ENCODE measurements at places on chromosomes 3 and 15. TPM values are rescaled to one million over a fixed set of nuclear protein-coding genes. Genes with fewer than 3 reads are reported as not detected.

DNA sequence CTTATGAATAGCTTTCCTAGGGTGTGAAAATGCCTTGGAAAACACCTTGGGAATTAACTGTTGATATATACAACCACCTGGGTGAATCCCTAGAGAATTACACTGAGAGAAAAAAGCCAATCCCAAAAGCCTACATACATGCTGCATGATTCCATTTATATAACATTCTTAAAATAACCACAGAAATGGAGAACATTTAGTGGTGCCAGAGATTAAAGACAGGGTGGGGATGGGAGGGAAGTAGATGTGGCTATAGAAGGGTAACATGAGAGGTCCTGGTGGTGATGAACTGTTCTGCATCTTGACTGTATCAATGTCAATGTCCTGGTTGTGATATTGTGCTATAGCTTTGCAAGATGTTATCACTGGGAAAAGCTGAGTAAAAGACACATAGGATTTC, 291.0 kb downstream of the CLSTN2 start:
- no peaks in the 10 kb centered on the region for H3K36me3 ChIP-seq
- peaks cover 24% of the 10 kb centered on the region for H3K27me3 ChIP-seq
- H3K27ac ChIP-seq: no peak overlapping the region
- no peaks in the 10 kb centered on the region for H3K4me1 ChIP-seq

GRCh38 chr3:105539897-105540296, 173.2 kb downstream of the ALCAM start:
- no peak overlapping the region for H3K4me3 ChIP-seq
- H3K27ac ChIP-seq: no peak overlapping the region
- H3K4me1 ChIP-seq: peaks cover 18% of the 10 kb centered on the region
- no peaks in the 10 kb centered on the region for H3K27me3 ChIP-seq

DNA sequence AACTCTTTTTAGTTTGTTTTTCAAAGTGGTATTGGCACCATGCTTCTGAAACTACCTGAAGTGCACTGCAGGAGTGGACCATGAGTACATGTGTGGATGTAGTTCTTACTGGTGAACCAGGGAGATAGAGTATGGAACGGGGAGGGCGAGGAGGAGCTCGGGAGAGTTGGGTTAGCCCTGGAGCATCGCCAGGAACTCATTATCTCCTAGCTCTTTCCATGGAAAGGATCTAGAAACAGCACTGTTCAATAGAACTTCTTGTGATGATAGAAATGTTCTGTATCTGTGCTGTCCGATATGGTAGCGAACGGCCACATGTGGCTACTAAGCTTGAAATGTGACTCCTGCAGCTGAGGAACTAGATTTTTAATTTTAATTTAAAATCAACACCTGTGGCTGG, 47.3 kb downstream of the VGLL4 start:
- H3K27me3 ChIP-seq: no peaks in the 10 kb centered on the region
- H3K36me3 ChIP-seq: peaks cover 6% of the 10 kb centered on the region
- H3K27ac ChIP-seq: no peak overlapping the region
- H3K4me3 ChIP-seq: no peak overlapping the region
- H3K4me1 ChIP-seq: peaks cover 38% of the 10 kb centered on the region

GRCh38 chr3:72496051-72496670, 352.1 kb downstream of the SHQ1 start:
- H3K36me3 ChIP-seq: no peaks in the 10 kb centered on the region
- no peaks in the 10 kb centered on the region for H3K4me1 ChIP-seq
- DNase-seq: no peak

DNA sequence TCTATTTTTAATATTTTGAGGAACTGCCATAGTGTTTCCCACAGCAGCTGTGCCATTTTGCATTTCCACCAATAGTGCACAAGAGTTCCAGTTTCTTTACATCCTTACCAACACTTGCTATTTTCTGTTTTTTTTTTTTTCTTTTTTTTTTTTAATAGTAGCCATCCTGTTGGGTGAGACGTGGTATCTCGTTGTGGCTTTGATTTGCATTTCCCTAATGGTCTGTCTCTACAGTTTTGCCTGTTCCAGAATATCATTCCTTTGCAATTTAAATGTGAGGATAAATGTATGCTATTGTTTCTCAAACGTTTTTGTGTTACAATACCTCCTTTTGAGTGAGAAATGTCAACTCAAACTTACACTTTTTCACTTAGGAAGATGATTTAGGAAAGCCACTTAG, 22.4 kb downstream of the RCN2 start:
- H3K27me3 ChIP-seq: no peaks in the 10 kb centered on the region
- no peaks in the 10 kb centered on the region for H3K4me1 ChIP-seq
- no peak overlapping the region for H3K4me3 ChIP-seq
- peaks cover 8% of the 10 kb centered on the region for H3K36me3 ChIP-seq
- no peak overlapping the region for H3K27ac ChIP-seq

DNA sequence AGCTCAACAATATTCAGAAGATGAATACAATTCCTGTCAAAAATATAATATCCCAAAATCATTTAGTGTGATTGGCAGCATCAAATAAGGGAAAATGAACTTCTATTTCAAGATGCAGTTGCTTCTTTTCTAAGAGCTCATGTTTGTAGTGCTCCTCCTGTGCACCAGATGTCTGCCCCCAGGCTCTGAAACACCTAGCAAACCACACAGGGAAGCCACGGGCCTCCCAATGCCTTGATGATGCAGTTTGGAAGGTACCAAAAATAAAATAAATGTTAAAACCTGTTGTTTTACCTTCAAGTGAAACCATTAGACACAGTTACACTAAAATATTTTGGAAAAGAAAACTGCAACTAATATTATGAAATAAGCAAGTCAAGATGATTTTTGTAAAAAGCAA, 22.2 kb downstream of the CFAP20DC start:
- H3K27ac ChIP-seq: no peak overlapping the region
- no peaks in the 10 kb centered on the region for H3K27me3 ChIP-seq
- H3K4me1 ChIP-seq: no peaks in the 10 kb centered on the region
- H3K4me3 ChIP-seq: no peak overlapping the region

- H3K27me3 ChIP-seq: no peaks in the 10 kb centered on the region
- H3K4me3 ChIP-seq: no peak overlapping the region
- no peaks in the 10 kb centered on the region for H3K36me3 ChIP-seq
- no peak for DNase-seq
Observed at GRCh38 chr15:32802286-32802936, 84.6 kb downstream of the GREM1 start.

DNA sequence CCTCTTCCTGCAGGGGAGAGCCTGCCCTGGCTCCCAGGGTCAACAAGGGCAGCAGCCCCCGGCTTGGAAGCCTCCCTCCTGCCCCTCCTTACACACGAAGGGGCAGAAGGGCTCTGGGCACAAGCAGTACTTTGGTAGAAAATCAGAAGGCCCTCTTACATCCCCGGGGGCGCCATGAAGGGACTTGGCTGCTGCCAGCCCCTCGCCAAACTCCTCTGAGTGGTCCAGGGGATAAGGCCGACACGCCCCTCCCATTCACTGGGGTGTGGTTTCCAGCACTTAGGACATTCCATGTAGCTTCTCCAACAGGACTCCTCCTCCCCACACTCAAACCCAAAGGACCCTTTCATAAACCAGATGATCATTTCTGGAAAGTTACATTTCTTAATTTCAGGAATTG, 1.2 kb upstream of the ST8SIA2 start:
- no peaks in the 10 kb centered on the region for H3K4me1 ChIP-seq
- no peak overlapping the region for H3K4me3 ChIP-seq
- no peak overlapping the region for H3K27ac ChIP-seq
- DNase-seq: no peak
- H3K36me3 ChIP-seq: no peaks in the 10 kb centered on the region

- no peak overlapping the region for H3K27ac ChIP-seq
- H3K27me3 ChIP-seq: no peaks in the 10 kb centered on the region
- no peak overlapping the region for H3K4me3 ChIP-seq
- no peaks in the 10 kb centered on the region for H3K4me1 ChIP-seq
- no peaks in the 10 kb centered on the region for H3K36me3 ChIP-seq
Observed at GRCh38 chr3:101381809-101382208, 61.4 kb upstream of the IMPG2 start.

- DNase-seq: peak; percentile 41
- H3K4me1 ChIP-seq: peaks cover 20% of the 10 kb centered on the region
- no peaks in the 10 kb centered on the region for H3K36me3 ChIP-seq
- no peak overlapping the region for H3K27ac ChIP-seq
- no peaks in the 10 kb centered on the region for H3K27me3 ChIP-seq
Observed at GRCh38 chr3:67362686-67363085, 291.7 kb downstream of the SUCLG2 start.

DNA sequence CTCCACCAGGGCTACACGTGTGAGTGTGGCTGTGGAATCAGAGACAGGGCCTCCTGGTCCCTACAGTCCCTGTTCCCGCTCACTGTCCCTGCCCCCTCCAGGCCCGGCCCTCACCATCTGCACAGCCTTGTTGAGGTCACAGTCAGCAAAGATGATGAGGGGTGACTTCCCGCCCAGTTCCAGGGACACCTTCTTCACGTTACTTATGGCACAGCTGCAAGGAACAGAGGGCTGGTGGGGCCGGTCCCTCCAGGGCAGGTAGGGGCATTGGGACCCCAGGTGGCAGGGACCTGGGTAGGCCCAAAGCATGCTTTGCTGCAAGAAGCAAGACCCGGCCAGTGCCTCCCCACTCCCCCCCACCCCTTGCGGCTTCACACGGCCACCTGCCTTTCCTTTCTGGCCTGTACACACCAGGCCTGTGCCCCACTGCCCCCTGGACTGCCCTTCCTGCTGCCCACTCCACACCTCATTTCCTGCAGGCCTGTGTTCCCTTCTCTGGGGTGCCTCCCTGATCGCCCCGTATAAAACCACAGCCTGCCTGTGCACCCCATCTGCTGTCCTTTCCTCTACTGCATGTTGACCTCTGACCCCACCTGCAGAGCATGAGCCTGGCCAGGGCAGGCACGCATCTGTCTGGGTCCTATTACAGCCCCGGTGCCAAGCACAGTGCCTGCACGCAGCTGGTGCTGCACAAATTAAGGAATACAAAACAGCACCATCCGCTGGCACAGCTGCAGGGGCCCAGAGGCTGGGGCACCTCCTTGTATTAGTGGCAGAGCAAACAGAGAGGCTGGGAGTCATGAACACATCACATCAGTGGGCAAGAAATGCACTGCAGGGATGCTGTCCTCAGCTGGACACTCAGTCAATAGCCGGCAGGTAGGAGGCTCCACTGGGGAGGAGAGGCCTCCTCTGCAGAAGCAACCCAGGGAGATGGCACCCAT, 30.8 kb upstream of the SLC41A3 start:
- peaks cover 8% of the 10 kb centered on the region for H3K4me1 ChIP-seq
- no peak overlapping the region for H3K27ac ChIP-seq
- peaks cover 15% of the 10 kb centered on the region for H3K27me3 ChIP-seq
- no peak overlapping the region for H3K4me3 ChIP-seq

- H3K27ac ChIP-seq: peak overlapping the region; percentile 91
- H3K36me3 ChIP-seq: peaks cover 61% of the 10 kb centered on the region
- peak overlapping the region; percentile 98 for H3K4me3 ChIP-seq
- DNase-seq: no peak
Observed at GRCh38 chr3:49104052-49104426, 518 bp downstream of the QARS1 start.

DNA sequence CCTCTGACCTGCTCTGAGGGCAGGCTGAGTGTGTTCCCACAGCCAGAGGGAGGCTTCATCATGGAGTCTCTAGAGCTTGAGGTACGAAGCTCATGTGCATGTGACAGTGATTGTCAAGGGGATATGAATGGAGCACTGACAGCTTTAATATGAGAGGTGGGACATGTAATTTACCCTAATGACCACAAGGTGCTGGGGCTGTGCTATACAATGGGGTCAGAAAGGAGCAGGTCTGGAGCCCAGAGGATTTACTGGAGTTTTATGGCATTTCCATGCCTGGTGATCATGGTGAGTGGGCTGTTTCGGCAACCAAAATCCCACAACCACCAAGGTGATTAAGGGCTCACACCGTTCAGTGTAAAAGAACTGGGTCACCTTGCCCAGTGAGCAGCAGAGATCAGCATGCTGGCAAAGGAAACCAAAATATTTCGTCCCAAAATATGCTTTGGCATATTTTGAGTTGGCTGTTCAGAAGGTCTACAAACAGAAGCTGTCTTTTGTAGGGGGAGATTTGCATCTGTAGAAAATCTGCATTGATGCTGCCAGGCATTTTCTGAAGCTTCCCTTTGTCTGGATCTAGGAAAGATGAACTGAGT, 40.1 kb upstream of the RASGRF1 start:
- no peaks in the 10 kb centered on the region for H3K36me3 ChIP-seq
- no peaks in the 10 kb centered on the region for H3K4me1 ChIP-seq
- no peak overlapping the region for H3K4me3 ChIP-seq

DNA sequence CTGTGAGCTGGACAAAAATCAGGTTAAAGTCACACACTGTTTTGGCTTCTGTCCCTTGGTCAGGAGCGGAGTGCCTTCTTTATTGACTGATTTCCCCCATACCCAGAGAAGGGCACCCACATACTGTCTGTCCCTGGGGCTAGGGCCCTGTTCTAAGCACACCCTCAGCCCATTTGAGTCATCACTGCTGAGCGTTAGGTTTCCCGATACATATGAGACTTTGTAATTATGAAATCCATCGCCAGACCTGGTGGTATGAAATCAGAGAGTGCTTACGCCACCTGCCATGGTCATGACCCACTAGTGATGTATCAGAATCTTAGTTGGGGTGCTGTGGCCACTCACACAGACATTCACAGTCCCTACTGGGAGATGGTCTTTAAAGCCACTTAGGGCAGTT, 96.8 kb downstream of the CHDH start:
- H3K27me3 ChIP-seq: no peaks in the 10 kb centered on the region
- H3K4me1 ChIP-seq: no peaks in the 10 kb centered on the region
- no peak overlapping the region for H3K27ac ChIP-seq
- no peak overlapping the region for H3K4me3 ChIP-seq
- no peak for DNase-seq
- peaks cover 21% of the 10 kb centered on the region for H3K36me3 ChIP-seq

DNA sequence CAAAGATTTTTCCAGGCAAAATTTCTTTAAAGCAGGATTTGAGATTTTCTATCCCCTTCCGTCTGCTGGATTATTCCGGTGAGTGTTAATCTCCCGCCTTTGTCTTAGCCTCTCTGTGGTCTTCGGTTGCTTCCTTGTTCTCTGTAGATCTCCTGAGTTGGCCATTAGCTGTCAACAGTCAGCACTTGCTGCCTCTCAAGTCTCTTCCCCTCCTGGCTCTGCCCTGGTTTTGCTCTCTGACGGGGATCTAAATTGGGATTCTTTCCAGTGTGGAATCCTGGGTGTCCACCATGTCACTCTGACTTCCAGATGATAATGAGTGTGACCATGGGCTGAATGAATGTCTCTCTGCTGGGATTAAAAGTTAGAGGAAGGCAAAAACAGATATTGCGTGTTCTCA, 121.5 kb downstream of the IGF1R start:
- no peaks in the 10 kb centered on the region for H3K36me3 ChIP-seq
- H3K4me3 ChIP-seq: no peak overlapping the region
- DNase-seq: no peak
- no peak overlapping the region for H3K27ac ChIP-seq

- peaks cover 91% of the 10 kb centered on the region for H3K36me3 ChIP-seq
- H3K4me1 ChIP-seq: peaks cover 97% of the 10 kb centered on the region
- peak overlapping the region; percentile 98 for H3K27ac ChIP-seq
Observed at GRCh38 chr15:89119489-89120478, 31.5 kb downstream of the ABHD2 start.

Gene CIB1
- 82.8 TPM for total RNA-seq

Gene SEMA3F
- 1.7 TPM for total RNA-seq

Gene POTEB3
- not detected for total RNA-seq

Gene ZNF501
- 0.61 TPM for total RNA-seq

Gene AHSG
- total RNA-seq: 0.24 TPM

Gene B2M
- total RNA-seq: 1,002 TPM

Gene SOX14
- not detected for total RNA-seq

Gene ARGFX
- not detected for total RNA-seq
